ENCODE measurements at places on chromosomes 7 and 10.

- peak; percentile 44 for DNase-seq
Measured at GRCh38 chr10:5888843-5889623, 660 bp downstream of the ANKRD16 start.

- no peak for DNase-seq
Measured at GRCh38 chr10:29431711-29432110, 142.8 kb downstream of the LYZL1 start.

- DNase-seq: no peak
Measured at GRCh38 chr7:48224042-48224441, 52.8 kb downstream of the ABCA13 start.

- no peak for DNase-seq
Measured at GRCh38 chr7:91240376-91240941, 23.8 kb upstream of the FZD1 start.

DNA sequence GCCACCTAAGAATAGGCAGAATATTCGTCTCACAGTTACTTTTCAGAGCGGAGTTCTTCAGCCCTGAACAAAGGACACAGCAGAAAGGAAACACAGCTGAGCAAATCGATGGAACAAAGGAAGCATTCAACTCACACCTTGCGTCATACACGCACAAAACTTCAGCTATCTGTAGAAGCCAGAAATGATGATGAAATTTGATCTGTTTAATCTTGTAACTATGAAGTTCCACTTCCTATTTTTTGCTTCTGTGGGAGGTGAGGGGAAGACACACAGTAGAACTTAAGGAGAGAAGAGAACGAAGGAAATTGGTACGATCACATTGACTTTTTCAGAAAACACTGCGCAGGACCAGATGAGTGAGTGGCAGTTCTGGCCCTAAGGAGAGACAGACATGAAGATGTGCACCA, 26.2 kb downstream of the FAM171A1 start:
- DNase-seq: no peak

- DNase-seq: no peak
Measured at GRCh38 chr7:108660465-108660864, 90.8 kb downstream of the DNAJB9 start.

Data from stimulated activated CD4-positive, alpha-beta T cell treated with anti-CD3 and anti-CD28 coated beads, Interleukin-12 subunit alpha, Interleukin-12 subunit beta, amount 100 ng/mL, for 4 hours (primary cell).